T-helper 17 cell (primary cell): ENCODE measurements at places on chromosomes 6 and 20. TPM values are rescaled to one million over a fixed set of nuclear protein-coding genes. Genes with fewer than 3 reads are reported as not detected.
A peak's percentile ranks its signal among the peaks of the same experiment; 100 is the strongest.

TBC1D20 gene
- total RNA-seq: 20.6 TPM

ZSCAN23 gene
- 0.12 TPM for total RNA-seq

NT5E gene
- 5.1 TPM for total RNA-seq

NKX2-4 gene
- total RNA-seq: not detected

STMN3 gene
- 51.0 TPM for total RNA-seq

SPACA1 gene
- total RNA-seq: not detected

SYCP2 gene
- total RNA-seq: 6.0 TPM

GHRH gene
- total RNA-seq: not detected

TPD52L1 gene
- not detected for total RNA-seq

DNA sequence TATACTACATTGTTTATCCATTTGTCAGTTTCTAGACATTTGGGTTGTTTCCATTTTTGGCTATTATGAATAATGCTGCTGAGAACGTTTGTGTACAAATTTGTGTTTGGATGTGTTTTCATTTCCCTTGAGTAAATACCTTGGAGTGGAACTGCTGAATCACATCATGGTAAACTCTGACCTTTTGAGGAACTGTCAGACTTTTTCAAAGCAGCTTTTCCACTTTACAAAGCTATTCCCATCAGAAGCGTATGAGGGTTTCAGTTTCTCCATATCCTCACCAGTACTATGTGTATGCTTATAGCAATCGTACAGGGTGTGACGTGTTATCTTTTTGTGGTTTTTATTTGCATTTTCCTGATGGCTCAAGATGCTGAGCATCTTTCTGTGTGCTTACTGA, 103.7 kb downstream of the MYO6 start:
- no peak for DNase-seq
- H3K4me3 ChIP-seq: no peak overlapping the region
- H3K4me1 ChIP-seq: no peaks in the 10 kb centered on the region
- no peaks in the 10 kb centered on the region for H3K27me3 ChIP-seq
- H3K36me3 ChIP-seq: no peaks in the 10 kb centered on the region

GRCh38 chr6:39932386-39932910, 1.8 kb downstream of the MOCS1 start:
- no peaks in the 10 kb centered on the region for H3K4me1 ChIP-seq
- H3K27ac ChIP-seq: no peak overlapping the region
- peaks cover 26% of the 10 kb centered on the region for H3K27me3 ChIP-seq
- DNase-seq: no peak

GRCh38 chr6:38846844-38847243, 131.7 kb downstream of the DNAH8 start:
- no peak overlapping the region for H3K27ac ChIP-seq
- H3K36me3 ChIP-seq: no peaks in the 10 kb centered on the region
- H3K4me1 ChIP-seq: no peaks in the 10 kb centered on the region
- H3K4me3 ChIP-seq: no peak overlapping the region
- DNase-seq: no peak

GRCh38 chr6:143773506-143774150, 69.5 kb upstream of the LTV1 start:
- peaks cover 12% of the 10 kb centered on the region for H3K36me3 ChIP-seq
- H3K4me1 ChIP-seq: peaks cover 8% of the 10 kb centered on the region
- no peak overlapping the region for H3K27ac ChIP-seq
- no peak overlapping the region for H3K4me3 ChIP-seq
- H3K27me3 ChIP-seq: no peaks in the 10 kb centered on the region

DNA sequence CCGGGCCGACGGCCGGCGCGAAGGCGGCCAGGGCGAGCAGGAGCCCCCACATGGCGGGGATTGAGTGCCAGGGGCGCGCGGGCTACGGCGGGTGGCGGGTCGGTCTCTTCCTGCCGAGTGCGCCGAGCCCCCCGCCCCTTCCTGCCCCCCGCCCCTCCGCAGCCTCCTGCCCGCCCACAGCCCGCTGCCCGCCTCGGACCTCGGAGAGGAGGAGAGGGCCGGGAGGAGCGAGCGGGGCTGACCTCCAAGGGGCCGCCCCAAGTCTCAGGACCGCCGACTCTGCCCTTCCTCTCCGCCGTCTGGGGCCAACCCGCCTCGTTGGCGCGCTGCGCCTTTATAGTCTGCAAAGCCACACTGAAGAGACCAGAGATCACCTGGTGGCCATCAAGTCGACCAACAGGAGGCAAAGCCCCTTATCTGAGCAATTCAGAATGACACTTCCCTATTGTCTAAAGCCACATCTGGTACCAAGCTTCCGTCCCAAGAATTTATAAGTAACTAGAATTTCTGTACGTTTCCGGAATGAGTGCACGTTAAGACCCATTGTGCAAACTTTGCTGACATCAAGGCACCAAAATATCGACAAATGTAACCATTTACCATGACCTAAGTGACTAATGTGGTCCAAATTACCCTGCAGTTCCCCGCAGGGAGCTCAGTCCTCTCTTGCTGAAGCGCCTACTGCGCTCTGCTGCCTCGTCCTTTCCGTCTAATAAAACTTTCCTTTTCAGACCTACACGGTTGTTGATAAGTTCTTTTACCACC, at the start of gene CPXM1:
Gene CPXM1 (minus strand): TSS at position 107 of the 765 bp plus-strand sequence. CDS start 55 bp downstream, at position 52.
- peak within 1 kb of the TSS; percentile 88 for H3K27ac ChIP-seq
- peak within 1 kb of the TSS; percentile 96 for H3K4me3 ChIP-seq
- peaks cover 13% of the 10 kb centered on the region for H3K36me3 ChIP-seq
- peaks cover 29% of the 10 kb centered on the region for H3K4me1 ChIP-seq

DNA sequence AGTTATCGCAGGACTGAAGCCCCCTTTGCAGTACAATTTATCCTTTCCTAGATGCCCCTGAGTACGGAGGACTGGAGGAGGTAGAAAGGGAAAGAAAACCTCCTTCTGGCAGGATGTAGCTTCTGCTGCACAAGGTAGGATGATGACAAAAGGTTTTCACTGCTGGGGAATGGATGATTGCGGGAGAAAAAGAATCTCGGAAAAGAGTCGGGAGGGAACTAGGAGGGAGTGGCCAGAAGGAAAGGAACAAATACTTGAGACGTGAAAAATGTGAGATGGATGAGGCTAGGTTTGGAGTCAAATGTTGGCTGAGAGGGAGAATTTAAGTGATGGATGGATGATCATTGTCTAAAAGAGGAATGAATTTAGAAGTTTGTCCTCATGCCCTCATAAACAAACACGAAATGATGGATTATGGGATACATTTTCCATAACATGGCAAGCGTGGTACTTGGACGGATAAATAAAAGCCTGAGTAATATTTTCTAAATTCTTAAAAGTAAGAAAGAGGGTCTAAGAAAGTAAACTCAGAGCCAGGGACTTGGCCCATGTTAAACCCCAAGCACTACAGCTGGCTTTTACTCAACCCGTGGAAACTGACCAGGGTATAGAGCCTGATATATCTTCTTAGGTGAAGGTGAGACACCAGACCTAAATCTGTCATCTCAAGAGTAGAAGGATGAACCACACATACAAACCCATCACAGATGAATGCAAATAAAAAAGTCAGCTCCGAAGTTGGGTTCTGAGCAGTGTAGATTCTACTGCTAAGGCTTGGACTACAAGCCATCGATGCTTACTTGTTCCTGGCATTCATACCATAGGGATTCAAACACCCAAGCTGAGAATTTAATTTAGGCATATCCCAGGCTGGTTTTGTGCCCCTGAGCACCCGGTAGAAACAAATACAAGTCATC, 72.4 kb downstream of the HFE start:
- peak overlapping the region; percentile 94 for H3K4me3 ChIP-seq
- peak overlapping the region; percentile 98 for H3K27ac ChIP-seq
- DNase-seq: no peak
- H3K27me3 ChIP-seq: no peaks in the 10 kb centered on the region

DNA sequence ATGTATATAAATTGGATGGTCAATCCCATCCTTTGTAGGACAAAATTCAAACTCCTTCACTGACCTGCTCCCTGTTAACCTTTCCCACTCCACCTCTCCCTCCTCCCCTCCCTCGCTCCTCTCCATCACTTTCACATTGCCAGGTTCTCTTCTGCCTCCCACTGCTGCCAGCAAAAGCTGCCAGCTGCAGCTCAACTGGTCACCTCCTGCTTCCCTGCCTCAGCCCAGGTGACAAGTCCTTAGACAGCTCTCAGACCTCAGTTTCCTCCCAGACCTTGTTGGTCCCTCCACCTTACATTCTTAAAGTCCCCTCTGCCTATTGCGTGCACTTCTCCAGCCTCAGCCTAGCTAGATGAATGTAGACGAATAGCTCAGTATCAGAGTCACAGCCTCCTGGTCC, 23.3 kb upstream of the RTF2 start:
- DNase-seq: no peak
- H3K4me1 ChIP-seq: peaks cover 18% of the 10 kb centered on the region
- H3K27ac ChIP-seq: no peak overlapping the region
- no peak overlapping the region for H3K4me3 ChIP-seq

- H3K27me3 ChIP-seq: no peaks in the 10 kb centered on the region
- H3K36me3 ChIP-seq: peaks cover 3% of the 10 kb centered on the region
- H3K4me3 ChIP-seq: peak overlapping the region; percentile 100
- peaks cover 23% of the 10 kb centered on the region for H3K4me1 ChIP-seq
- H3K27ac ChIP-seq: peak overlapping the region; percentile 19
Observed at GRCh38 chr6:42453654-42454427, 2.1 kb upstream of the TRERF1 start.

DNA sequence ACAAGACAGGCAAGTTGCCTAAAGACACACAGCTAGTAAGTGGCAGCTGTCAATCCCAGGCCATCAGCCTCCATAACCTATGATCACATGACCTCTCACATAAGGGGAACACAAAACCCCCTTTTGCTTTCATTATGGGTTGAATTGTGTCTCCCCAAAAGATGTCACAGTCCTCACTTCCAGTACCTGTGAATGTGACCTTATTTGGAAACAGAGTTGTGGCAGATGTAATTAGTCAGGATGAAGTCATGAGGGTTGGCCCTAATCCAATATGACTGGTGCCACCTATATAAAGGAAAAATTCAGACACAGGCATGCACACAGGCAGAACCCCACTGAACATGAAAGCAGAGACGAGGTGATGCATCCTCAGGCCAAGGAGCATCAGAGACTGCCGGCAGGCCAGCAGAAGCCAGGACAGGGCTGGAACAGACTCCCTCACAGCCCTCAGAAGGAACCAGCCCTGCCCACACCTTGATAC, 33.6 kb downstream of the GFOD1 start:
- no peaks in the 10 kb centered on the region for H3K27me3 ChIP-seq
- H3K27ac ChIP-seq: peak overlapping the region; percentile 93
- no peaks in the 10 kb centered on the region for H3K36me3 ChIP-seq
- H3K4me1 ChIP-seq: peaks cover 22% of the 10 kb centered on the region
- DNase-seq: no peak
- peak overlapping the region; percentile 86 for H3K4me3 ChIP-seq

DNA sequence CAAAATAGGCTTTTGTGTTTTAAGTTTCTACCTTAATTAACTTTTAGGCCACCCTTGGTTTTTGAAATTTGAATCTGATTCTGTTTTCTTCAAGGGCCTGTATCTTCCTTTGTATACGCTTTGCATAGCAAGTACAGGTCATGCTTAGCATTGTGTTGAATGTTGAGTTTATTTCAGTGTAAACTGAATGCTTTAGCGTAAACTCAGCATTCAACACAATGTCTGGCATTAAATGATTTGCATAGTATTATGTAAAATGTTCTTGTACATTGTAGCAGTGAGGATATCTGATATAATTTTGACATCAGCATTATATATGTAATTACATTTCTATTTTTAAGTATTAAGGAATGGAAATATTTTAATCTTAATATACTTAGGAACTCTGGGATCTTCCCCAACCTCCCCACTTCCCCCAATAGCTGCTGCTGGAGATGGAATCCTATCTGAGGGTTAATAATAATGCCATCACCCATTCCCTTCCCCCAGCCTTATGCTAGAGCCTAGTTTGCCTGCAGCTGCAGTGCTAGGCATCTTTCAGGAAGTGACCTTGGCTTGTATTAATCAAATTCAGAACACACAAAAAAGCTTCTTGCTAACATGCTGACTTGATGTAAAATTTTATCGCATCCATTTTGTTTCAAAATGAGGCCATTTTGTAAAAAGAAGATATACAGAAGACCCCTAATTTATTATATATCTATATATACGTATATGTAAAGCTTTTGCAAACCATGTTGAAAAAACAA, 73.1 kb downstream of the NCOA3 start:
- DNase-seq: no peak
- peaks cover 53% of the 10 kb centered on the region for H3K4me1 ChIP-seq
- H3K4me3 ChIP-seq: no peak overlapping the region

DNA sequence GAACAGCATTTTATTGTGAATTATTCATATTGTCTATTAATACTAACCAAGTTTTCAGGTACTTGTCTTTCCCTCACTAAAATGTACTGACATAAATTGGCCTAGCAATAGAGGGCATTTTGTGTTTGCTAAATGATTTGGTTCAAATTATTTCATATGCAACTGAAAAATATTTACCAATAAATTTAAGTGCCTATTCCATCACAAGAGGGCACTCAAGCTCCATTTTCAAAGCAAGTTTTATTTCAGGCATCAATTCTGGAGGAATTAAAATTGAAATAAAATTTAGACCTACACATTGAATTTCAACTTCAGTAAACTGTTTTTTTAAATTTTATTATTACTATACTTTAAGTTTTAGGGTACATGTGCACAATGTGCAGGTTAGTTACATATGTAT, 114.3 kb upstream of the SYNCRIP start:
- no peaks in the 10 kb centered on the region for H3K4me1 ChIP-seq
- no peak for DNase-seq
- peaks cover 2% of the 10 kb centered on the region for H3K36me3 ChIP-seq
- no peak overlapping the region for H3K4me3 ChIP-seq
- H3K27ac ChIP-seq: no peak overlapping the region
- H3K27me3 ChIP-seq: peaks cover 10% of the 10 kb centered on the region

- no peak overlapping the region for H3K4me3 ChIP-seq
- no peak overlapping the region for H3K27ac ChIP-seq
- no peaks in the 10 kb centered on the region for H3K4me1 ChIP-seq
Observed at GRCh38 chr20:19265646-19266374, 53.4 kb downstream of the SLC24A3 start.

DNA sequence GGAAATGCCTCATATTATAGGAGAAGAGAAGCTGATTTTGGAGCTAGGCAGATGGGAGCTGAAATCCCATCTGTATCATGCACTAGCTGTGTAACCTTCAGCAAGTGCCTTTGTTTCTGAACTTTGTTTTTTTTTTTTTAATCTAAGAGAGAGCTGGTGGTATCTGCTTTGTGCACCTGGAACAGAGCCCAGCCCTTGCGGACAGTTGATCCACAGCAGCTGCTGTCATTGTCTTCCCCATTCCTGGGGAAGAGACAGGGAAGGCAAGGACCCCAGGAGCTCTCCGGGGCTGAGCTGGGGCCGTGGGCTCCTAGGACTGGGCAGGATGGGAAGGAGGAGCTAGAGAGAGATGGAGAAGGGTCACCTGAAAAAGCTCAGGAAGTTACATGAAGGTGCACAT, 92.1 kb downstream of the SYNJ2 start:
- H3K4me3 ChIP-seq: no peak overlapping the region
- H3K27me3 ChIP-seq: no peaks in the 10 kb centered on the region
- peaks cover 10% of the 10 kb centered on the region for H3K4me1 ChIP-seq
- DNase-seq: no peak

DNA sequence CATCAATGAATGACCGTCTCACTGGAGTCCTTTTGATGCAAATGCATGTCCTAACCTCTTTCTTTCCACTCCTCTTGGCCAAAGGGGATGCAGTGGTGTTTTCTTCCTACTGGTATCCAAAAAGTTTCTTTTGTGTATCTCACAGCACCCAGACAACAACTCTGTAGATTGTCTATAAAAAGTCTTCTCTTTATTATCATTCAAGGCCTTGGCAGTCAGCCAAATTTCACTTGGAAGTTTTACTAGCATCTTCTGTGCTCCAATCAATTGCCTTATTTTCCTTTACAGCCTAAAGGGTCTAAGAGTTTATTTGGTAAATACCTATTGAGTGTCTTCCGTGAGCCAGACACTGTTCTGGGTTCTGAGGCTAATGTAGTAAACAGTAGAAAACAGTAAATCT, 150.2 kb upstream of the RNF217 start:
- no peak overlapping the region for H3K27ac ChIP-seq
- DNase-seq: no peak
- H3K4me3 ChIP-seq: no peak overlapping the region
- no peaks in the 10 kb centered on the region for H3K4me1 ChIP-seq
